DND-41 (cell line): ENCODE measurements at places on chromosomes 16 and 17.

DNA sequence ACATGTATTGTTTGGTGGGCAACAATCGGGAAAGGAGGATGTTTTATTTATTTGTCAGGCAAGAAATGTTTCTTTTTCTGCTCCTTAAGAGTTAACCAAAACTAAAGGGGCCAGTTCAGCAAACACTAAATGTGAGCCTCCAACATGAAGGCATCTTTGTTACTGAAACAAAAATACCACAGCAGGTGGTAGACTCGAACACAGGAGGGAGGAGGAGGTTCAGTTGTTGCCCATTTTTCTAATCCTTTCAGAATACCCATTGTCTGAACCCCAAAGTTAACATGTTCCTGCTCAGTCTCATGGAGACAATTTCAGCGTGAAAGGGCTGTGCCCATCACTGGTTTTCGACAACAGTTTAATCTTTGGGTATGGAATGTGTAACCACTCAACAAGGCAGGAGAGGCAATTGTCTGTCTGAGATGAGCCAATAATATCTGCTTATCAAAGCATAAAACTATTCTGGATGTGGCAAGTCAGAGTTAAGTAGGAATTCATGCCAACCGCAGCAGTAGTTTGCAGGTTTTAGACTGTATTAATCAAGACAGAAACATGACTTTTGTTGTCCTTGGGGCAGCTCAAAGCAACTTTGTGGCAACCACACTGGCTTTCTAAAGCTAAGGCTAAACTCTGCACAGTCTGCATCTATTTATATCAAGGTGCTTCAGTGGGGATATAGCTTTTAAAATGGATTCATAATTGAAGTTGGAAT lies 211.7 kb downstream of the FTO start:
- no peaks in the 10 kb centered on the region for H3K27me3 ChIP-seq
- peaks cover 53% of the 10 kb centered on the region for H3K4me1 ChIP-seq
- peak overlapping the region; percentile 36 for H3K27ac ChIP-seq

DNA sequence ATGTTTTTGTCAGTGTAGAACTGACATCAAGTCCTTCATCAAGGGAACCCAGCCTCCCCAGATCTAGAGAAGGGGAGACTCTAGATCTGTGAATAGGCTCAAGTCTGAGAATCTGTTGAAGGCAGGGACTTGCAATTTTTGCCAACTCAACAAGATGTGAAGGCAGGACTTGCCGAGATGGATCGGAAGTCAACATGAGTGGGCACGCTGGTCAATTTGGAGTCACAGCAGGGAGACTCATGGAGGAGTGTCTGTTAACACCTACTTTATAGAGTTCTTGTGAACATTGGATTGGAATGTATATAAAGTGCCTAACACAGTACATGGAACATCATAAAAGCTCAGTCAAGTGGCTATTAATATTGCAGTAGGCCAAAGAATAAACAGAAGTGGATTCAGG lies 10.0 kb downstream of the ZNF689 start:
- no peaks in the 10 kb centered on the region for H3K27me3 ChIP-seq
- no peak for DNase-seq
- H3K27ac ChIP-seq = no peak overlapping the region
- H3K4me1 ChIP-seq = peaks cover 6% of the 10 kb centered on the region

DNA sequence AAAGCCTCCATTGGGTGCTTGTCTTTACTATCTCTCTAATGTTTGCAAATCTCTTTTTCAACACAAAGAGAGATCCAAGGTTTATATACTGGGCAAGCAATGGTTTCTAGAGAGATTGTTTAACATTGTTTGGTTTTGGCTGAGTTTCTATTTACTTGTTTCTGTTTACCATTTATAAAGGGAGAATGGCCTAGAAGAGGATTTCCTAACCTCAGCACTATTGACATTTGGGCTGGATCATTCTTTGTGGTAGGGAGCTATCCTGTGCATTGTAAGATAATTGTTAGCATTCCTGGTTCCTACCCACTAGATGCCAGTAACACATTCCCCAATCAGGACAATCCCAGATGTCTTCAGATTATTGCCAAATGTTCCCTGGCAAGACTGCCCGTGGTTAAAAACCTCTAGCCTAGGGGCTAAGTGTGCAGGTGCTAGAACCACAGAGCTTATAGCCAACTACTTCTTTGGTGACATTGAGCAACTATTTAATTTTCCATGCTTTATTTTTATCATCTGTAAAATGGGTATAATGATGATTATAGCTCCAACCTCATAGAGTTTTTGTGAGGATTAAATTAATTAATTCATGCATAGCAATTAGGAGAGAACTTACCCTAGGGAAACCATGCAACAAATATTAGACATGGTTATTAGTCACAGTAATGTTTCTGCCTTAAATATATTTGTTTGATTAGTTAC lies 413.9 kb upstream of the MAF start:
- DNase-seq = no peak
- no peaks in the 10 kb centered on the region for H3K36me3 ChIP-seq
- H3K27ac ChIP-seq = no peak overlapping the region
- no peaks in the 10 kb centered on the region for H3K4me1 ChIP-seq

DNA sequence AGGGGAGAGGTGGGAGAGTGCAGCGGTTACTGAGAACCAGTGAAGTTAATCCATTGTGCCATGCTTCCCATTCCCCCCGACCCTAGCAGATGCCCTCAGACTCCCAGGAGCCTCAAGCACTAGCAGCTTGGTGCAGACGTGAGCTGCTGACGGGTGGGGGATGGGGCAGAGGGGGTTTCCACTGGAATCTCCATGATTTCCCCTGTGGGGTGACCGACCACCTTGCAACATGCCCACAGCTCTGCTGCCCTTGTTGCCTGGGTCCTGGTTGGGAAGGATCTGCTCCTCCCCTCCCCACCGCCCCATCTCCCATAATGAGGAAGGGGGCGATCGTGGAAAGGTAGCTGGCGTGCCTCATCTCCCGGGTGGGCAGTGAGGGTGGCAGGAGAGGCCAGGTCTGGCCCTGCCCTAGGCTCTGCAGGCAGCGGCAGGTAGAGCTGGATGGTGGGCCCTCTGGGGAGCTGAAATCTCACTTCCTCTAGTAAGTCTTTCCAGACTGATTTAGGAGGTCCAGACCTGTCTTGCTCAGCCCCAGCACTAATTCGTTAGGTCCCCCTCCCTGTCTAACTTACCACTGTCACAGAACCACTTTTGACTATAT lies 9.6 kb downstream of the FLOT2 start:
- no peak for DNase-seq
- H3K4me1 ChIP-seq = peaks cover 5% of the 10 kb centered on the region
- H3K4me3 ChIP-seq = no peak overlapping the region
- no peaks in the 10 kb centered on the region for H3K36me3 ChIP-seq
- no peak overlapping the region for H3K27ac ChIP-seq

DNA sequence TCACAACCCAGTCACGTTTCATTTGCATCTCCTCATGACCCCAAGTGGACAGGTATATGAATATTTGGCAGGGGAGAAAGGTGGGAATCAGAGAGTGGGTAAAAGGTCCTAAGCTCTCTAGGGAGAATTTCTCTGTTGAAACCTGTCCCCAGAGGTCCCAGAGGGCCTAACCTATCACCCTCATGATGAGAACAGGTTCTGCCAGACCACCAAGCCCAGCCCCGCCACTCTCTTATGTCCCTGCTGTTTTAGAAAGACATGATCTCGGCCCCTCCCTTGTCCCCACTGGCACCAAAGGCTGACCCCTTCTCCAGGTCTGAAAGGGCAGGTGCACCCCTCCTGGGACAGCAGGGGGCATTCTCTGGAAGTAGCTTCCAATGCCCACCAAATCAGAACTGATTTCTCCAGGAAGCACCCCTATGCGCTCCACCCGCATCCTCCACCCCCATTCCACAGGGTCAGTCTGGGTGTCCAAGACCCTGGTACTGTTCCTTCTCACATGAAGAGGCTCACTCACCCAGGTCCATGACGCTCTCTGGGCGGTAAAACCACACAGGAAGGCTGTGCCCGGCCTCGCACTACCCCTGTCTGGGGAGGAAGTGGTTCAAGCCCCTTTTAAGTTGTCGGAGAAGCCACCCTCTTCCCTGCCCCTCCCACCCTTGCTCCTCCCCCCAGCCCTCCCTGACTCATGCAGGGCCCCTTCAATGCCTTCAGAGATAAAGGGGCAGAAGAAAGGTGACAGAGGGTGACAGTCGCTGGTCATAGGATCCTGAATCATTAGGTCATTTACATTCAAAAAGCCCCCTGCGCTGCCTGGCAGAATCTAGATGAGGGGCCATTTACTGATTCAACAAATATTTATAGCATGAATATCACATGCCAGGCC lies at the start of gene CCR7:
TSS of gene CCR7 (minus strand) at position 590 of the 886 bp plus-strand sequence. CDS start at position 527, 63 bp downstream.
- H3K4me3 ChIP-seq = no peak within 1 kb of the TSS
- DNase-seq = peak; percentile 91
- no peaks in the 10 kb centered on the region for H3K27me3 ChIP-seq
- H3K4me1 ChIP-seq = peaks cover 59% of the 10 kb centered on the region
- H3K36me3 ChIP-seq = no peaks in the 10 kb centered on the region
- H3K27ac ChIP-seq = peak within 1 kb of the TSS; percentile 67

- DNase-seq = no peak
- H3K36me3 ChIP-seq = no peaks in the 10 kb centered on the region
- no peaks in the 10 kb centered on the region for H3K27me3 ChIP-seq
- no peak overlapping the region for H3K27ac ChIP-seq
- no peaks in the 10 kb centered on the region for H3K4me1 ChIP-seq
- H3K4me3 ChIP-seq = no peak overlapping the region
Observed at GRCh38 chr16:23359092-23359760, 57.1 kb downstream of the SCNN1B start.

DNA sequence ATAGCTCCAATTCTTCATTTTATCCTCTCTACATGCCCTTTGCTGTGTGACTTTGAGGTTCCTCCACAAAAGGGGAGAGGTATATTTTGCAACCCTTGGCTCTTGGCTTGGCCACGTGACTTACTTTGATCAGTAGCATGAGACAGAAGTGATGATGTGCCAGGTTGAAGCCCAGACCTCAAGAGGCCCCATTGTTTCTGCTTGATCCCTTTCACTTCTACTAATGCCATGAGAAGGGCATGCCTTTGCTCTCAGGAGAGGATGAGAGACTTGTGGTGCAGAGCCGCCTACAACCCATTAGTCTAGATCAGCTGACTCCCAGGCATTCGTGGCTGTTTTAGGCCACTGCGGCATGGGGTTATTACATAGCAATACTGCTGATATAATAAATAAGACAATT lies 356.2 kb upstream of the SALL1 start:
- H3K36me3 ChIP-seq = no peaks in the 10 kb centered on the region
- H3K27ac ChIP-seq = no peak overlapping the region
- H3K27me3 ChIP-seq = no peaks in the 10 kb centered on the region
- H3K4me1 ChIP-seq = no peaks in the 10 kb centered on the region

DNA sequence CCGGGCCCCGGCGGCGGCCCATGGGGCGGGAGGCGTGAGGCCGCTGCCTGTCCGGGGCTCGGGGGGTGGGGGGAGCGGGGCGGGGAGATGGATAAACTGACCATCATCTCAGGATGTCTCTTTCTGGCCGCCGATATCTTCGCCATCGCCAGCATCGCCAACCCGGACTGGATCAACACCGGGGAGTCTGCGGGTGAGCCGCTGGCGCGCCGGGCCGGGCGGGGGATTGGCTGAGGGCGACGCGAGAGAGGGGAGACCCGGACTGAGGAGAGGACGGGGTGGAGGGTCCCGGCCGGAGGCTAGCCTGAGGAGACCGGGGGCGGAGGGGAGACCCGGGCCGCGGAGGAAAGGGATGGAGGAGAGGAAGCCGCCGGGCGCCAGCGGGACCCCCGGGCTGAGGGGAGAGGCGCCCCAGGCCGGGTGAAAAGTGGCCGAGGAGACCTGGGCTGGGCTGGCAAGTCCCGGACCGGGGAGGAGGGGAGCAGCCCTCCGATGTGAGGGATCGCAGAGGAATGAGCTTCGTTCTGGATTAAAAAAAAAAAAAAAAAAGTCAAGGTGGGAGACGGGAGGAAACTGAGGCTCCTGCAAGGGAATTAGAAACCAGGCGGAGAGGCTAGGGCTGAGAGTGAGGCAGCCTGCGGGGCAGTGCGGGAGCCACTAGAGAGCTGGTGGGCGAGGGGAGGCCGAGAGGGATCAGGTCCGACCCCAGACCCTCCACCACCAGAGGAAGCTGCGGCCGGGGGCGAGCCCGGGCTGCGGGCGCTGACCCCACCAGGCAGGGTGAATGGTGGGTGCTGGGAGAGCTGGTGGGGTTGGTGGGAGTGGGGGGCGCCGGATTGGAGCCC lies 526 bp downstream of the MOSMO start:
- H3K27ac ChIP-seq = peak overlapping the region; percentile 43; the same call in 1 of the 2 replicates
- DNase-seq = peak; percentile 27
- H3K36me3 ChIP-seq = no peaks in the 10 kb centered on the region; the same call in 1 of the 2 replicates
- H3K27me3 ChIP-seq = no peaks in the 10 kb centered on the region
- peaks cover 29% of the 10 kb centered on the region for H3K4me1 ChIP-seq
- H3K4me3 ChIP-seq = peak overlapping the region; percentile 85

DNA sequence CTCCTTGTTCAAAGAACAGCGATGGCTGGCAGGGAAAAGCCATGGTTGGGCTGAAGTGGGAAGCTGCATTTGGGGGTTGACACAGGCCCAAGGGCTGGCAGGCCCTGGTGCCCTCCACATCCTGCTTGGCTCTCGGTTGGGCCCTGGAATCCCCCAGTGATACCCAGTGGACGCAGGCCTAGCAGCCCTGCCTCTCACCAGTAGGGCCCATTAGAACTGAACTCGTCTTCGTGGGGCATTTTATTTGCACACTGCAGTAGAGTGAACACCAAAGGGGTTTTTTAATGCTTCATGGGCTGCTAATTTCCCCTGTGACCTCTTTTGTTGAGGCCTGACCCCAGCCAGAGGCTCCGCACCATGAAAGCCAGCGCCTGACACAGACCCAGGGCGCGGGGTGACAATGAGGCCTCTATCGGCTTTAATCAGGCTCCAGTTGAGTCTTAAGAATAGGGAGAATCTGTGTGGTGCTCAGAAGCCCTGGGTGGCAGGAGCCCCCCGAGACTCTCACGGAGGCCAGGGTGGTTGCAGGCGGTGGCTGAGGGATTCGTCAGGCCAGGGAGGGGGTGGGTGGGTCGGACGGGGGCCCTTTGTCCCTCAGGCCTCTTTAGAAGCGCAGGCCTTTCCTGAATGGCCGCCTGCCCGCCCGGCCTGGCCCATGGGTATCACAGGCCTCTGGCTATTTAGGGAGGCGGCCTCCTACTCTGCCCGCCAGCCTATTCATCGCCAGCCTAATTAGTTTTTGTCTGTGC lies 199.3 kb downstream of the NTN1 start:
- no peak overlapping the region for H3K27ac ChIP-seq
- H3K27me3 ChIP-seq = no peaks in the 10 kb centered on the region
- H3K4me3 ChIP-seq = no peak overlapping the region
- no peak for DNase-seq
- H3K4me1 ChIP-seq = no peaks in the 10 kb centered on the region
- H3K36me3 ChIP-seq = no peaks in the 10 kb centered on the region

GRCh38 chr17:43645765-43646481 lies 15.8 kb downstream of the MEOX1 start:
- no peaks in the 10 kb centered on the region for H3K4me1 ChIP-seq
- DNase-seq = no peak
- no peak overlapping the region for H3K4me3 ChIP-seq
